ENCODE measurements at places on chromosomes 6 and 20.

- no peak for DNase-seq
Measured at GRCh38 chr6:127058027-127058426, 60.4 kb upstream of the RSPO3 start.

GRCh38 chr6:13239530-13240455, 88.5 kb downstream of the TBC1D7 start:
- no peak for DNase-seq

GRCh38 chr6:162443101-162443500, 284.5 kb downstream of the PRKN start:
- DNase-seq, result no peak

- DNase-seq, result peak; percentile 46
Measured at GRCh38 chr6:34027445-34027936, 118.4 kb downstream of the GRM4 start.

DNA sequence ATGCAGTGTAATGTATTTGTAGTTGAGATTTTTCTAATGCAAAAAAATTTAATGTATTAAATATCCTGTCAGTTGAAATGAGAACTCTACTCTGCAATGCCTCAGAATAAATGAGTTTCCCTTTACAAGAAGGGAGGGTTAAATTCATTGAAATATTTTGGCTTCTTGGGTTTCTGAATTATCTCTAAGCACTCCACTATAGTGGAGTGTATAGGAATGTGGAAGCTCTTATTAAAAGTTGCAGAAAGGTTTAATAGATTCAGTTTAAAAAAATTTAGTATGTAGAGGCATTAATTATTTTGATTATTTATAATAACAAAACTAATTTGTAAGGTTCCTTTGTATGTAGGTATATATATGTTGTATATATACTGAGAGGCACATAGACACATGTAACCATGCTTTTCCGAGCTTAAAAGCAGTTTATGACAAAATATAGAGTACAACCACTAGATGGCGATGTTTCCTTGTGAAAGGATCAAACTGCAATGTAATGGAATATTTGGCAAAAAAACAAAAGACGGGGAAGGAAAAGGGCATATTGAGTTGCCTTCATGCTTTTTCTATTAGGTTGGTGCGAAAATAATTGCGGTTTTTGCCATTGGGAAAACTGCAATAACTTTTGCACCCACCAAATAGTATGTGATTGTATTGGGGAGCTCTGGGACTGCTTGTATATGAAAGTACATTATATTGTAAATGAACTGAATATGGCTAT, 144.2 kb downstream of the MYO6 start:
- no peak for DNase-seq

GRCh38 chr6:138692978-138693909, 80.3 kb upstream of the CCDC28A start:
- DNase-seq, result no peak

GRCh38 chr6:35376281-35376680, 33.9 kb downstream of the PPARD start:
- DNase-seq, result no peak

DNA sequence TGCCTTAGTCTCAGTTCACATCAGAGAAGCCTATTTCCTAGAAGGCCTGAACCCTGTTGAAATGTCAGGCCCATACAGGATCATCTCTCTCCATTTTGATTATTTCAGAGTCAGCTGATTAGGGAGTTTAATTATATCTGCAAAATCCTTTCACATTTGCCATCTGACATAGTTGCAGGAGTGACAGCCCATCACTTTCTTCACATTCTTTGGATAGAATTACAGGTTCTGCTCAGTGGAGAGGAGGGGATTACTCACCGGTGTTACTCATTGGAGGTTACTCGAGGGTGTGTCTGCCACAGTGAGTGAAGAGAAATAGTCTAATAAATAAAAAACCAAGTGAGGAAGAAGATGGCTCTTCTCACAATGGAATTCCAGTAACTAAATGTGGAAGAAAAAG, 216.8 kb downstream of the TMEM242 start:
- DNase-seq, result no peak

- DNase-seq, result no peak
Measured at GRCh38 chr20:21103582-21104465, 2.3 kb downstream of the LINC00237 start.

- DNase-seq, result no peak
Measured at GRCh38 chr20:20466341-20466879, 98.5 kb downstream of the INSM1 start.

DNA sequence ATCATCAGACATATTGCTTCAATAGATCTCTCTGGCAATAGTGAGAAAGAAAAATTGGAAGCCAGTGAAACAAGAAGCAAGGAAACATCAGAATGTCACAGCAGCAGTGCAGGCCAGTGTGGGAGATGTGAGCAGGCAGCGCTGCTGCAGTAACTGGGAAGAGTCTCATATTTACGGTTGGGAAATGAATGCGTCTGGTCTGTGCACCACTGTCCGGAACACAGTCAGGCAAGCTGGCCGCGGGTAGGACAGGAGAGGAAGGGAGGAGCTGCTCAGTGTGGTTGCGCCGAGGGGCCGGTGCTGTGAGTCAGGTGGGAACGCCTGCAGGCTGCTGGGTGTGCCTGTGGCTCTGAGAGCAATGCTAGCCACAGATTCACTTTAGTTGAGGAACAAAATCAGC, 6.4 kb upstream of the PSMG4 start:
- no peak for DNase-seq

DNA sequence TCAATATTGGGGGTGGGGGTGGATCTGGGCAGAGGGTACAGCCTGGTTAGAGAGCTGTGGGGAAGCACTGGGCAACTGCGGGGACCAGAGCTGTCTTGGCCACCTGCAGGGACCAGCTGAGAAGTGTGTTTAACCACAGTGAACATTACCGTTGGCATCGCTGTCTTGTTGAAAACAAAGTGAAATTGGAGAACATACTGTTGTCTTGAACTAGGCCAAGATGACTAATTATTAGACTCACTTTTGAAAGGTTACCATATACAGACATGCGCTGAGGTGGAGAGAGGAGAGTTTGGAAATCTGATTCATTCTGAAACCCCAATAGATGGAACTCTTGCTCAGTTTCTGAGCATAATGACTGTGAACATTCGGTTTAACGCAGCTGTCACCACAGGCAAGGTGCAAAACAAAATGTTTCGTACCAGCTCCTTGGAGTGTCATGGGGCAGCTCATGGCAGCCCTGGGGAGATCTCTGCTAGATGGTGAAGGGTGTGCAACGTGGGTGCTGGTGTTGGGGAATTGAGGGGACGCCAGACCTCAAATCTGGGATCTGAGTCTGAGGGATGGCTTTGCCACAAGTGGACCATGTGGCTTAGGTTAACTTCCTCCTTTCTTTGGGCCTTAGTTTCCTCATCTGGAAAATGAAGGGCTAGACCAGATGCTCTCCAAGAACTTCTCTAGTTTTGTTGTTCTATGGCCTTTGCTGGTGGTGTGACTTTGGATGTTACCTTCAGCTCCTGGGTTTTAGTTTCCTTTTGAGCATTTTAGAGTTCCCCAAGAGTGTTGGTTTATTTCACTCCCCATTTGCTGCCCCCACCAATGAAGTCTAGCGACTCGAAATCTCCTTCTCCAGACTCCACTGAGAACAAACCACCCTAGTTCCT, 24.6 kb upstream of the GTSF1L start:
- DNase-seq, result no peak

DNA sequence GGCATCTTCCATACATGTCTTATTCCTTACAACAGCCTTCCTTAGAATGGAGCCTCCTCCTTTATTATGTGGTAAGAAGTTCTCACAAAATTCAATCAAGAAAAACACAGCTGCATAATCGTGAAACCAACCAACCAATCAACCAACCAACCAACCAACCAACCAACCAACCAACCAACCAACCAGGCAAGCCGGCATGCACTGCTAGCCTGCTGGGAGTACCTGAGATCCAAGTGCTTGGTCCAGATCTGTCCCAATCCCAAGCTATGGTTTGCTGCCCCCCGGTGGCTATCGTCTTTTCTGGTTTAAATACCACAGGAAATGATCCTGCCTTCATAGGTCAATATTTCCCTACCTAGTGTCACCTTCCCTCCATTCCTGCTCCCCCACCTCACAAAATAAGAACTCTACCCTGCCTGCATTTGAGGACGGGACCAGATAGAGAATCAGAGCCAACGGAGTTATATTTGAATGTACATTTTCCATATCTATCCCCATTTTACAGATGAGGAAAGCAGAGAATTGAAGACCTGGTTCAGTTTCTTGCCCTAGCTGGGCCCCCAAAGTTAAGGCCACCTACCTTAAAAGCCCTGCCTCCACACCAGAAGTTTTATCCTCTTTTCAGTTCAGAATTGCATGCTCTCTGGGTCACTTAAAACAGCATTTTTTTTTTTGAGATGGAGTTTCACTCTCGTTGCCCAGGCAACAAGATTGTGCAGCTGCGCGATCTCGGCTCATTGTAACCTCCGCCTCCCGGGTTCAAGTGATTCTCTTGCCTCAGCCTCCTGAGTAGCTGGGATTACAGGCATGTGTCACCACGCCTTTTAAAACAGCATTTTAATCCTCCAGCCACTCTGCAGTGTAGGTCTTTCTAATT, 27.1 kb downstream of the RAB44 start:
- DNase-seq, result peak; percentile 21

DNA sequence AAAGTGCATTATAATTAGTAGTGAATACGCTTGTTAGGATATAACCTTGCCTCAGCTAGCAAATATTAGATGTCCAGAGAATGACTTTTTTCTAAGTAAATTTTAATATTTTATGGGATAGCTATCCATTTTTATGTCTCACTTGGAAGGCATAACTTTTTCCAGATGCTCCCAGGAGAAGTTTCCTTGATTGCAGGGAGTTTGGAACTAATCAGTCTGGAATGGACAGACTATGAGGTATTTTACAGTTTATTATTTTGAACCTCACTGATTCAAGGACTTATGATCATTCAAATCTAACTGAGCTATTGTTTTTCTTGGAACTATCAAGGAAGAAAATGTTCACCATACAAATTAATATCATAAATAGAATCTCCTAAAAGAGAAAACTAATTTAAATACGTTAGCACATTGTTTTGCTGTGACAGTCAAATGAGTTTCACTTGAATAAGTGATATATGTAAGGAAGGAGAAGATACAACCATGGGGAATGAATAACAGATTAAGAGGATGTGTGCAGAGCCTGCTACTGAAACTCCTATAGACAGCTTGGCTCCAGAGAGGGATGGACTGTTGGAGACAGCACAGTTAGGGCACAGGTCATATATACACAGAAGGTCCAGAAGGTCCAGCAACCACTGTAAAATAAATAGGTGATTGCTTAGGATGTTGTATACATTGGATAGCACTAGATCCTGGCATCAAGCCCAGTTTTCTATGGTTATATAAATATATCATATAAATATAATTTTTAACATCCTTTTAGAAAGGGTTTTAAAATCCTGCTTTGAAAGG, 20.6 kb upstream of the LCA5 start:
- no peak for DNase-seq

GRCh38 chr6:112163295-112164257, 76.2 kb downstream of the FAM229B start:
- peak; percentile 74 for DNase-seq

GRCh38 chr20:10381477-10381876, 52.5 kb downstream of the MKKS start:
- DNase-seq, result no peak

GRCh38 chr20:58978351-58979190, 2.5 kb upstream of the NELFCD start:
- DNase-seq, result no peak

DNA sequence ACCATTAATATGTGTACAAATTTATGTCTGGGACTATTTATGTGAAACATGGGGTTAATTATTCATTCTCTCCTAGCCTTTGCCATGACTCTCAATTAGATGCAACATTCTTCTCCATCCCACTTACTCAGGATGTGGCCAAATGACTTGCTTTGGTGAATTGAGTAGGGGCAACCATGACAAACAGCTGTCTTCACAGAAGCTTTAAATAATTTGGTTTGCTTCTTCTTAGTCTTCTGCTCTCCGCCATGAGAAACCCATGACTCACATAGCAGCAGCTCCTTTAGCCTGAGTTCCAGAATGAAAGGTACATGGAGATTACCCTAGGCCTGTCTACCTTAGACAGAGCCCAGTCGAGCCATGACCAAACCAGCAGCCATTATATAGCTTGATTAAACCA, 74.7 kb downstream of the FRK start:
- DNase-seq, result no peak

DNA sequence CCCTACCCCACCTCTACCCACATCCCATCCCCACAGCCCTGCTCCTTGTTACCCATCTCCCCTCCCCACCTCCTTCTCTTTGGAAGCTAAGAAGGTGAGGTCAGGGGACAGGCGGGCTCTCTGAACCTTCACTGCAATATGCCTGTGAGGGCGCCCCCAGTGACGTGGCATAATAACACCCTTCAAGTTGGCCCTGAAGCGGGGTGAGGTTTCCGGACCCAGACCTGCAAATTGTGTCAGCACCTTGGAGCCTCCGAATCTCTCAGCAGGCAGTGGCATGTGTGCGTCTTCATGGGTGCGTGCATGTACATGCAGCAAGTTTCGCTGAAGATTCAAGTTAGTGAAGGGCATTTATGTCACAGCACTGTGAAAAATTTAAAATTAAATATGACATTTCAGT, 114.6 kb downstream of the SOBP start:
- no peak for DNase-seq

- DNase-seq, result no peak
Measured at GRCh38 chr6:18260448-18261106, 3.8 kb downstream of the DEK start.

DNA sequence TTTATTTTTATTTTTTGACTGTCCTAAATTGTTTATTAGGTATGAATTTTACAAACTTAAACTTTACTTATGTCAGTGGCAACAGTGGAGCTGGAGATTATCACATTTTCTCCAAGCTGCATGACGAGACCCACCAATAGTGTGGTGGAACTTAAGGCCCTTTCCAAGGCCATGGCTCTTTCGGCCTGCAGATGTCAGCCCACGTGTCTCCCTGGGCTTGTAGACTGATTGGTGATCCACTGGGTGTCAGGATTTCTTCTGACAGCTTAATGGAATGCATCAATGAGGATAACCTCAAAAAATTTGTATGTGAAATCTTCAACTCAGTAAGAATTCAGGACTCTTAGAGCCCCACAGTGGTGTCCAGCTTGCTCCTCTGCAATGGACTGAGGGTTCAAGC, 32.3 kb upstream of the OVOL2 start:
- no peak for DNase-seq

GRCh38 chr6:41938590-41939175, 2.9 kb downstream of the CCND3 start:
- no peak for DNase-seq

DNA sequence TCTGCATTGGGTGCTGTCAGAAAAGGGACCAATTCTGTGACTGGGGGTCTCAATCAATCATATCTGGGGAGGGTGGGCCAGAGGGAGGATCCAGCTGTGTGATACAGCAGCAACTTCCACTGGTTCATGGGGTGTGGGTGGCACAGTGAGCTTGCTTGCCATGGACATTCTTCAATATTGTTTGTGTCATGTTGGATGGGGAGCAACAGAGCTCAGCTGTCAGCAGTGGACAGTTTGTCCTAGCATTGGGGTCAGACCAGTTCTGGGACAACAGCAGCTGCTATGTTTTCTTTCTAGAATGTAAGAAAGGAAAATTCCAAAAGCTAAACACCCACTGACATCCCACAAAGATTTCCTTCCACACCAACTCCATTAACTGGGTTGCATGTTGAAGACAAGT, 221.9 kb upstream of the CDH4 start:
- DNase-seq, result no peak

All from stimulated activated CD4-positive, alpha-beta T cell treated with anti-CD3 and anti-CD28 coated beads, Interleukin-1b, Interleukin-23, amount 100 ng/mL, for 1 hour (primary cell).